ENCODE measurements at places on chromosomes 11 and 22.

- no peak for DNase-seq
These were observed 99.8 kb downstream of the PKNOX2 start for GRCh38 chr11:125264100-125265022.

DNA sequence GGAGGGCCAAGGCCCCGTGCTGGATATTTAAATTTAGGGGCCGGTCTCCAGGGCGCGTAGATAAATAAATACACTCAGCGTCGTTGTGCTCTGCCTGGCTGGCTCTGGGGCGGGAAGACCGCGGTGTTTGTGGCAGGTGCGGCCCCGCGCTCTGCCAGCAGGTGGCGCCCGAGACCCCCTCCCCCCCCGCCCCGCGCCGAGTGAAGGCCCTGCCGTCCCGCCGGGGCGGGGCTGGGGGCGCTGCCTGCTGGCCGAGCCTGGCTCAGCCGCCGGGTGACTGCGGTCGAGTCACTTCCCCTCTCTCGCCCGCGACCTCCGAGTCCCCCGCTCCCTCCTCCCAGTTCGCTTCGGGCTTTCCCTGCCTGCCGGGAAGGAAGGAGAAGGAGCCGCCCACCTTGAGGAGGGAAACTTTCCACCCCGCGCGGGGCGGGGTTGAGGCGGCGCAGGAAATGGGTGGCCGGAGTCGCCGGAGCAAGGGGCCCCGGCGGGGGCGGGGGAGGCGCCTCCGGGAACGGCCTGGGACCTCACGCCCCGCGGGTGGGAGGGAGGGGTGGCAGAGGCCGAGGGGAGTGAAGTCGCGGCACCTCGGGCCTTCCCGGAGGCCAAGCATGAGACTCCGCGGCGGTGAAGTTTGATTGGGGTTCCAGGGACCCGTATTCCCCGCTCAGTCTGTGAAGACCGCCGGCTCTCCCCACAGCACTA lies 1.6 kb upstream of the EHBP1L1 start:
- peak; percentile 95 for DNase-seq

DNA sequence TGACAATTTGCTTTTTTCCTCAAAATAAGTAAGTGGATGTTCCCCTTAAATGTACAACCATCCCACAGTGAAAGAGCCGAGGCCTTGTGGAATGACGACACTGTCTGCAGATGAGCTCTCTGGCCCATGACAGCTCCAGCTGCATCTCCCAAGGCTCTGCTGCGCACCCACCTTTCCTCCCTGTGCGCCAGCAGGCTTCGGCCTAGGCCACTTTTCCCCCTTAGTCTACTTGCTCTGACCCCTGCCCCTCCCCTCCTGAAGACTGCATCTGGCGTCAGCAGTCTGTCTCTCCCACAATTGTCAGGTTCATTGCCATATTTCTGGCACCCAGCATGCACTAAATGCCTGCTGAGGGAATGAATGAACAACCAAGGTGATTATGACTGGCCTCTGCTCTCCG lies 2.0 kb downstream of the TOP3B start:
- DNase-seq: no peak

- DNase-seq: no peak
These were observed 32.1 kb downstream of the UQCR10 start for GRCh38 chr22:29799217-29799680.

DNA sequence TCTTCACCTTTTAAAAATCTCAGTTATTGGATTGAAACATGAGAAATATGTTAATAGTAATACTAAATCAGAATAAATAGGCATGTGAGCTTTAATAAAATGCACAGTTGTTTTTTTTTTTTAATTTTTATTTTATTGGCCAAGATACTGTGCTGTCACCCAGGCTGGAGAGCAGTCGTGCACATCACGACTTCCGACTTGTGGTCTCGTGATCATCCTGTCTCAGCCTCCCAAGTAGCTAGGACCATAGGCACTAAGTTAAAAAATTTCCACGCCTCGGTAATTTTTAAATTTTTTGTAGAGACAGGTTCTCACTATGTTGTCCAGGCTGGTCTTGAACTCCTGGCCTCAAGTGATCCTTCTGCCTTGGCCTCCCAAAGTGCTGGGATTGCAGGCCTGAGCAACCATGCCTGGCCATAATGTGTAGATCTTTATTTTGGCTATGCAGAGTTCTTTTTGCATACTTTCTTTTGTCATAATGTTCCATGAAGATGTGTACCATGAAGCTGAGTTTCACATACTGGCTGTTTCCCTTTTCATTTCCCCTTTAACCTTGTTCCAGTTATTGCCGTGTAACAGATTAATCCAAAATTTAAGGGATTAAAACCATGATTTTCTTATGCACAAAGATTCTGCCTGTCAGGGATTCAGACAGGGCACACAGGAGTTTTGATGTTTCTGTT lies 16.0 kb downstream of the CAPRIN1 start:
- no peak for DNase-seq

DNA sequence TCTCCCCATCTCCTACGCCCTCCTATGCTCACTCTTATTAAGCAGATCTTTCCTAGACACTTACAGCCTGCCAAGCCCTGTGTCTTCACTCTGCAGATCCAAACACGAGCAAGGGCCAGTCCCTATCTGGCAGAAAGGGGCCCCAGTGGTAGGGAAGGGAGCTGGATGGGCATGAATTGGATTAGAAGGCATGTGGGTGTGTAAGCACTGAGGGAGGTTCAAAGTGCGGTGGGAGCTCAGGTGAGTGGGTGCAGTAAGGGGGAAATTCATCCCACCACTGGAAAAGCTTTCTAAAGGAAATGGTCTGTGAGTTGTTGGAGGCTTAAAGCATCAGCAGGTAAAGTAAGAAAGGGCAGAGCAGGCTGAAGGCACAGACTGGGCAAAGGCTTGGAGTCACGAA lies 5.5 kb downstream of the TMEM132A start:
- DNase-seq: no peak

GRCh38 chr11:78350091-78350645 lies 67.5 kb downstream of the GAB2 start:
- DNase-seq: no peak

GRCh38 chr11:20459865-20460264 lies 72.3 kb downstream of the PRMT3 start:
- no peak for DNase-seq

DNA sequence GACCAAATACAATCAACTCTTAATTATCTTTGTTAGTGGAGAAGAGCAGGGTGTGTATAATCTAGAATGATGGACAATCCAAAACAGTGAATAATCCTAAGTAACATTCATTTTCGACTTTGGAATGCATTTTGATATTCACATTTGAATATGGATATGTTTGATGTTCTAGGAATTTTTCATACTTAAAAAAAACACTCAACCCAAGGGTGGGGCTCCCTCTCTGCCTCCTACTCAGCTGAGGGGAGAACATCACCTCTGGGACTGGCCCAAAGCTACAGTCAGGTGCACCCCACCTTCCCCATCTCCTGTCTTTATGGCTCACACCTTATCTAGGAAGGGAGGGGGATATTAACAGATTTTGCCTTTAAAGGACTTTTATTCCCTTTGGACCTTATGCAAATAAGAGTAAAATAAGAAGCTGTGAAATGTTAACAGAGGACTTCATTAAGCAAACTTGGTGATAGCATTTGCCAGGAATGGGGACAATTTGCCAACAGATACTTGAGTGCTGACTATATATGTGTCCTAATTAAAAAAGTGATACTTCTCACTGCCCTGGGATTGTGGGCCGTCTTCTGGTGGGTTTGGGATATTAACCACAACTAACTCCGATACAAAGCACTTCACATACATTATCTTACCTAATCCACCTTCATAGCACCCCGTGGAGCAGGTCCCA lies 187.0 kb downstream of the ST3GAL4 start:
- no peak for DNase-seq

- no peak for DNase-seq
These were observed 21.0 kb downstream of the NNMT start for GRCh38 chr11:114316980-114317786.

DNA sequence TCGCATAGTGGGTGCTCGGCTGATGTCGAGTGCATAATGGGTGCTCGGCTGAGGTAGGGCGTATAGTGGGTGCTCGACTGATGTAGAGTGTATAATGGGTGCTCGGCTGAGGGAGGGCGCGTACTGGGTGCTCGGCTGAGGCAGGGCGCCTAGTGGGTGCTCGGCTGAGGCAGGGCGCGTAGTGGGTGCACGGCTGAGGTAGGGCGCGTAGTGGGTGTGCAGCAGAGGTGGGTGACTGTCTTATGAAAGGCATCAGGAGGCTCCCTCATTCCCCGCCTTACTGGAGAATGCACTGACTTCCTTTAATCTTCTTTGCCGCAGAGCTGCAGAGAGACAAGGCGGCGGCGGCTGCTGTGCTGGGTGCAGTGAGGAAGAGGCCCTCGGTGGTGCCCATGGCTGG lies 33.8 kb downstream of the ARHGAP8 start:
- DNase-seq: no peak

DNA sequence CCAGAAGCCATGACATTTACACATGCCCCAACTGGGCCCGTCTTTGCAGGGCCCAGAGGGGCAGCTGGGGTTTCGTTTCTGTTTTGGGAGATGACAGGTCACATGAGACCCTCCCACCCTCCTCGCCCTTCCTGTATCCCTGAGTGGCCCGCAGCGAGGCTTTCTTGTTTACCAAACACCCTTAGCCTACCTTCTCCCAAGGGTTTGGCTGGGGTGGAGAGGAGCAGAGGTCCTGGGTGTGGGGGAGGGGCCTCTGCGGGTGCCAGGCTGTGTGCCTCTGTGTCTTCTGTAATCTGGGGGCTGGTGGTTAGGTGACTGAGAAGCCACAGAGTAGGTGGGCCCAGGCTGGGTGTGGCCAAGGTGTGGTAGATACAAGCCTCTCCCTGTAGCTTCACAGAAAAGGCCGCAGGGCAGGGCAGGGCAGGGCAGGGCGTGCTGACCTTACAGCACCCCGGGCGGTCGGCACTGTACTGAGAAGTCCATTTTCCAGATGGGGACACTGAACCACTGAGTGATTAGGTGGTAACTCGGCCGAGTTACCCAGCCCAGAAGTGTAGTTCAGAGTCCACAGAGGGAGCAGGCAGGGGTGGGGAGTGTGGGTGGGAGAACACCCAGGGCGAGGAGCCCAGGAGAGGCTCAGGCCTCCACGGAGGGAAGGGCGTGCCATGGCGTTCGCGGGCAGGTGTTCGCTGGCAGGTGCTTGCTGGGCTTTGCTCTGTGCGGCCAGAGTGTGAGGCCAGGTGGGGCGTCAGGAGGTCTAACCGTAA lies 8.7 kb downstream of the PRR5 start:
- peak; percentile 74 for DNase-seq

DNA sequence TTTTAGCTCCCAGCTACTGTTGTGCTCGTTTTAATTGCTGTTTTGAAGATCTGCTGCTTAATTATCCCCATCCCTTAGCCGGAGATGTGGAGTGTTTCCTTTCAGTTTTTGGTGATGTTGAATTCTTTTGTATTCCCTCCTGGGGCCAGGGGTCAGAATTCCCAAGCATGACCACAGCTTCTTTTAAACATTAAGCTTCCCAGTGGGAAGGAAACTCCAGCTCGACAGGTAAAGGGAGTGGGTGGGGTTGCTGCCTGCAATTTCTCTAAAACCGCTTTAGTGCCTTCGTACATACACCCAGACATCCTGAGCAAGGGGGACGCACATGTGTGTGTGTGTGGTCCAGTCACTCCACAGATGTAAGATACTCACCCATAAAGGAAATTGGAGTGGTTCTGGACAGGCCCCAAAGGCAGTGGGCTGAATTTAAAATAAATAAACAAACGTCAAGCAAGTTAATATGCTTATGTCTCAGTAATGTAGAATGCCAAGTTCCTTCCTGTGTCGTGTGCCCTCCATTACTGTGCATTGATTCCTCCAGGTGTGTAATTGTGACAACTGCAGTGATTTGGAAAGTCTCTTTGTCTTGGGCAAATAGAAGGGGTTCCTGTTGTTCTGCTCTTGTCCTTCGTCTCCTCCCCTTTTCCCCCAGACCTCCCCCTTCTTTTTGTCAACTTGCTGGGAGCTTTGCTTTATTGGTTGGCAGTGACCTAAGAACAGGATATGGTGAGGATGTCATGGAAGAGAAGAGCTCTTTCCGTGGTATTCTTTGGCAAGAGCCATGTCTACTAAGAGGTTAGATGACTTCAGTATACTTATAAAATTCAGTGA lies 19.2 kb upstream of the ADSL start:
- no peak for DNase-seq

DNA sequence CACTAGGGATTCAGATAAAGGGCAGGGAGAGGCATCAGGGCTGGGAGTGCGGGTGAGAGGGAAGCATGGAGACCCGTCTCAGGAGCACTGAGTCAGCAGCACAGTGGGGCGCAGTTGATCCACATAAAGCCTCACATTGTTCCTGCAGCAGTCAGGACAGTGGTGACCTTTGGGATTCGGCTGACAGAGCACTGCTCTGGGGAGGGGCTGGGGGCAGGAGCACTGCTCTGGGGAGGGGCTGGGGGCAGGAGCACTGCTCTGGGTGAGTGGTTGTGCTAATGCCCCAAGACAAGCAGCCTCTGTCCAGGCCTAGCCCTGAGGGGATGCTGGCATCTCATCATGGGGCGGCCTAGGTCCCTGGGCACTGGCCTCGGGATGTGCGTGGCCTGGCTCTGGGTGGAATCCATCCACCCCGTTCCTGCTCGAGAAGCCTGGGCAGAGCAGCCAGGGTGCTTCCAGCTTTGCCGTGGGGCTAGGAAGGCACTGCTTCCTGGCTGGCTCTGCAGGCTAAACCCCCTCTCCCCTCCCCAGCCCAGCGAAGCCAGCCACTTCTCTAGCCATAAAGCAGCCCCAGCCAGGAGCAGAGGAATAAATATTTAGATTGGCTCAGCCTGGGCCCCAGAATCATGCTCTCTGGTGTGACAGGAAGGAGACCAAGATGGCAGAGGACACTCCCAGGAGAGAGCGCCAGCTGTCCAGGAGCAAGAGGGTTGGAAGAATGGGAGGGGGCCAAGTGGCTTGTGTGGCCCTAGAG lies 7.3 kb downstream of the OAF start:
- DNase-seq: no peak

DNA sequence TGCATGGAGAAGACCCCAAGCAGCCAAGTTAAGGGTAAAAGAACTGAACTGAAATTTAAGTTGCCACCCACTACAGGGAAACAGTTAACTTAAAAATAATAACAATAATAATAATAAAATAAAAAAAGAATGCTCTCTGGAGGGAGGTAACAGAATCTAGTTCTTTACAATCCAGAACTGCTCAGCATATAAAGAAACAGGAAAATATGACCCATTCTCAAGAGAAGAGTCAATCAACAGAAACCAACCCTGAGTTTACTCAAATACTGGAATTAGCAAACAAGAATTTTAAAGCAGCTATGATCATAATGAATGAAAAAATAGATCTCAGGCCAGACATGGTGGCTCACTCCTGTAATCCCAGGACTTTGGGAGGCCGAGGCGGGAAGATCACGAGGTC lies 53.8 kb downstream of the DENND5A start:
- DNase-seq: no peak

GRCh38 chr22:17633217-17633997 lies 4.9 kb upstream of the ATP6V1E1 start:
- no peak for DNase-seq

GRCh38 chr11:64268893-64269539 lies 15.4 kb downstream of the BAD start:
- DNase-seq: peak; percentile 60

Data from activated naive CD8-positive, alpha-beta T cell treated with anti-CD3 and anti-CD28 coated beads, Interleukin-2, amount 50 U/mL, for 24 hours (primary cell).